ENCODE measurements at places on chromosomes 12 and 14.

GRCh38 chr12:89777733-89778379, 69.2 kb upstream of the ATP2B1 start:
- DNase-seq, result no peak

DNA sequence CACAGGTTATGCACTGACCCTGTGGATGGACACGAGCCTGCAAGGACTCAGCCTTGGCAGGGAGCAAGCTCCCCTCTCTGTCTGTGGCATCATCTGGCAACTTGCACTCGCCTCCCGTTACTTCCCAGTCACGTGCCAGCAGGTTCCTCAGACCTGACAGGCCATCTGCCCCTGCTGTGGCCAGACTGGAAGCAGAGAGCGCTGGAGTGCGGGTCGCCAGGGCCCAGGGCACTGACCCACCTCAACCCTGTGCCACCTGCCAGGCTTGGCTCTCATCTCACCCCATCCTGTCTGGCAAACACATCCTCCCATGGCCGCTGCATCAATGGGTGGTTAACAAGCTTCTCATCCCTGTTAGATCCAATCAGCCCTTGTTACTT, 28.4 kb downstream of the SLC6A12 start:
- DNase-seq, result no peak

DNA sequence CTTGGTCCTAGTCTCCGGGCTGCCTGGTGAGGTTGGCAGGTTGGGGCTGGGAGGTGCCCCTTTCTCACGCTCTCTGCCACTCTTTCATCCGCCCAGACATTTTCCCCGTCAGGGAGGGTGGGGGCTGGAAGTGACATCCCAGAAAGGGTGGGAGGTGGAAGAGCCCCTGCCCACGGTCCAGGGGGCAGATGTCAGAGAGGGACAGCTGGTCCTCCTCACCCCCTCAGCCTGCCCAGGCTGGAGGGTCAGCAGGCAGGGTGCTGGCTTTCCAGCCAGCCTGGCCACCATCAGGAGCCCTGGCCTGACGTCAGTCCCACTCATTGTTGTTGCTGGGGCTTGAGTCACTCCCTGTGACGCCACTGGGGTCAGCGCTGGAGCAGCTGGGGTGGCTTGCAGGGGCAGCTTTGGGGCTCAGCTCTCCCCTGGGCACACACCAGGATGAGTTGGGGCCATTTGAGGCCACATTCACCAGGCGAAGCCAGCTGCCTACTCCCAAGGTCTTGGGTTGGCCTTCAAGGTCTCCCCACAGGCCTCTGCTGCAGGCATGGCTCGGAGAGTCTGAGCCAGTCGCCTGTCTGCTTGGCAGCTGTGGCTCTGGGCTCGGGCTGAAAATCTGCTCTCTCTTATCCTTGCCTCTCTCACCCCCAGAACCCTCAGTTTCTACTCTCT, 5.7 kb upstream of the ATG101 start:
- no peak for DNase-seq

GRCh38 chr12:46354802-46355199, 17.8 kb downstream of the SLC38A2 start:
- no peak for DNase-seq

GRCh38 chr14:92924247-92924646, 1.3 kb downstream of the CHGA start:
- no peak for DNase-seq

All from stimulated activated CD8-positive, alpha-beta memory T cell treated with anti-CD3 and anti-CD28 coated beads, Interleukin-4, amount 100 ng/mL, for 1 hour (primary cell).